ENCODE measurements at places on chromosomes 6 and 20.

- no peak for DNase-seq
These were observed 18.9 kb upstream of the ADGRF5 start for GRCh38 chr6:46940433-46941226.

DNA sequence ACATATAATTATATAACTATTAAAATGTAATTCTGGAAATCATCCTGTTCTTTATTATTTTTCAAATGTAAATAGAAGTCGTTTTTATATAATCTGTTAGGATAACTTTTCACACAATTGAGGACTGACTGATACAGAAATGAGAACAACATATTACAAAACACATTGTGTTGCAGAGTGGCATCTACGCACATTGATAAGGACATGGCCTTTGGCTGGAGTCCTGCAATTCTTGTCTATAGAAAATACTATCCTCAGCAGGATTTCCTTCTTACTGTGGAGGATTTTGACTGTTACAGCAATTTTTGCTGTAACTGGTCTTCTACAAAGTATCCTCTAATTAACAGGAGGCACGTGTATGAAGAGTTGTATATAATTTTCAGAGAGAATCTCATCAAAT lies 19.8 kb downstream of the SH3BGRL2 start:
- DNase-seq: no peak

GRCh38 chr6:116145803-116146675 lies 20.1 kb upstream of the COL10A1 start:
- no peak for DNase-seq

DNA sequence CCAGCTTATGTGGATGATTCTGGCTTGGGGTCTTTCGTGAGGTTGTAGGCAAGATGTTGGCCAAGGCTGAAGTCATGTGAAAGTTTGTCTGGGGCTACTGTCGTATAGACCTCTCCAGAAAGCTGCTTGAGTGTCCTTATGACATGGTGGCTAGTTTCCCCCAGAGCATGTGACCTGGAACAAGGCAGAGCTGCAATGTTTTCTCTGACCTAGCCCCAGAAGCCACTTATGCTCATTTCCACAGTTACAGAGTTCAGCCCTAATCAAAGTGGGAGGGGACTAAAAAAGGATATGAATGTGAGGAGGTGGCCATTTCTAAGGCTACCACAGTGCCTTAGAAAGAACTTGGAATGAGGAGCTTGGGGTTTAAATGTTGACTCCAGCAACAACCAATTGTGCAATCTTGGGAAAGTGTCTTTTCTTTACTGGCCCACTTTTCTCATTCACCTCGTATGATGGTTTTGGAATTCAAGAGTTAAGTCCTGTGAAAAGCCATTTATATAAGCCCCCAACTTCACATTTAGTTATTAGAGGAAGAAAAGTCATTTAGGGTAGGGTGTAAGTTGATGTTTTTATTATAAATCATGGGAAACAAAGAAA lies 5.9 kb upstream of the ASXL1 start:
- no peak for DNase-seq

GRCh38 chr20:37879843-37880242 lies 23.1 kb upstream of the VSTM2L start:
- DNase-seq: no peak
